ENCODE measurements at places on chromosomes 16 and 17. TPM values are rescaled to one million over a fixed set of nuclear protein-coding genes. Genes with fewer than 3 reads are reported as not detected.

Gene KIF2B
- not detected for total RNA-seq

Gene IRF8
- not detected for total RNA-seq

Gene ZNF768
- 20.3 TPM for total RNA-seq

Gene WNT9B
- total RNA-seq: not detected

Gene C17orf50
- total RNA-seq: not detected

Gene NLRC3
- total RNA-seq: under 0.01 TPM

Gene B3GNT9
- 25.0 TPM for total RNA-seq

Measured in uterine smooth muscle cell (primary cell).